ENCODE measurements at places on chromosomes 2 and 18.

DNA sequence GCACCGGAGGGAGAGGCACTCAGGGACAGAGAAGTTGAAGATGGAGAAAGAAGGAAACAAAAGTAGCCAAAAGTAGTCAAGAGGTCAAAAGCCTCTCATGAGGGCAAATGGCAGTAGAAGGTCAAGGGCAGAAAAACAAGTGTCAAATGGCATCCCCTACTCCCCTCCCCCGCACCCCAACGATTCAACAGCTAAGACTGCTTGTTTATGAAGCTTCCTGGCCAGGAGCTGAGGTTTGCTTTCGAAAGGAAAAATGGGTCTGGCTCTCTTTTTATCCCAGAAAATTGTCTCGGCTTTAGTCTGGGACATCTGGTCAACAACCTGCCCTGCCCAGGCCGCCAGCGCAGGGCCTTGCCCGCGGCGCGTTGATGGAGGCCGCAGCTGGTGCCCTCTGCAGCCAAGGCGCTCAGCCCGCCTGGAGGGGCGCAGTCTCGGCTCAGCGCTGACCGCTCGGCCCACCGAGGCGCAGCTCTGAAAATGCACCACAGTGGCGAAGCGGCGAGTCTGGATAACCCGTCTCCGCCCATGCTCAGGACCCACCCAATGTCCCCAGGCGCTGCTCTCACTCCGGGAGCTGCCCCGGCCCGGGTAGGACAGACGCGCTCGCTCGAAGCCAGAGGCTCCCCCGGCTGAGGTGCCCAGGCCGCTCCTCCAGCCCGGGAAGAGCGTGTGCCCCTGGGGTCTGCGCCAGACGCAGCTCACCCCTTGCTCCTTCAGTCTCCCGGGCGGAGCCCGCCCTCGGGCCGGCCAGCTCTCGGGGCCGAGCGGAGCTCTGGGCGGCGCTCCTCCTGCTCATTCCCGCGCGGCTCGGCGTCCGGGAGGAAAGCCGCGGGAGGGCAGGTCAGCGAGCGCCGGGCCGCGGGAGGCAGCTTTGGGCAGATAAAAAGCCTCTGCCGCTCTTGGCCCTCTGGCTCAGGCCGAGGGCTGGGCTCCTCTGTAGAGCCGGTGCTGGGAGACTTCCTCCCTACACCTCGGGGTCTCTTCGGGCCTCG, 1.8 kb upstream of the TBR1 start:
- DNase-seq, result peak; percentile 22

DNA sequence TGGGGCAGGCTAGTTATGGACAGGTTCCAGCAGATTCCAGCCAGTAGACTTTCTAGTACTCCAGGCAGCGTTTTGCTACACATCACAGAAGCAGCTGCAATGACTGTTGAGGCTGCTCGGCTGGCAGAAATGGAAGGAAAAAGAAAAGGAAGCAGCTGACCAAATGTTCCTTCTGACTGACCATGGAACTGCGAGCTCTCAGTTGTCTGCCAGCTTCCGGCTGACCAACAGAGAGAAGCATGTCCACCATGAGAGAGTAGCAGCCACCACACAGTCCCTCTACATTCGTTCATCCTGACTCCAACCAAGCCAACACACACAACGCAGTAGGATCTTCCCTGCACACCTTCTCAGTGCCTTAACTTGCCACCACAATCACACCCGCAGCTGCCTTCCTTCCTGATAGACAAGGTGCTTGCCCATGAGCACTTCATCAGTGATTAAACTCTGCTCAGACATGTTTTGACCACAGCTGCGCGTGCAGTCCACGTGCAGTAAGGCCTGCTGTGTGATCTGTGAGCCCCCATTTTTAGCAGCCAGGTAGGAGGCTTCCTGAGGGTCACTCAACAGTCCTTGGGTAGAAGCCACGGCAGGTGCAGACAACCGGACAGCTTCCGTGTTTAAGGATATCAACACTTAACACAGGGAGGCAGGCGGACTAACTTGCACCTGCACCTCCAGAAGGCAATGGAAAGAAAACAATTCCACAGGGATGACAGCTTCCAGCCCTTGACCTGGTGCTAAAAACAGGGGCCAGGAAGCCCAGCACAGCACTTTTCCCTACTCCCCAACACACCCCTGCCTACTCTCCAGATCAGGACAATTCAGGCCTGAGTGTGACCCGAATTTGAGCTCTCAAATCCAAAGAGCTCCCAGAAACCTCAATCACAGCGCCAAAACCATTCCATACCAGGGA, 996 bp downstream of the TGFBRAP1 start:
- DNase-seq, result peak; percentile 24

DNA sequence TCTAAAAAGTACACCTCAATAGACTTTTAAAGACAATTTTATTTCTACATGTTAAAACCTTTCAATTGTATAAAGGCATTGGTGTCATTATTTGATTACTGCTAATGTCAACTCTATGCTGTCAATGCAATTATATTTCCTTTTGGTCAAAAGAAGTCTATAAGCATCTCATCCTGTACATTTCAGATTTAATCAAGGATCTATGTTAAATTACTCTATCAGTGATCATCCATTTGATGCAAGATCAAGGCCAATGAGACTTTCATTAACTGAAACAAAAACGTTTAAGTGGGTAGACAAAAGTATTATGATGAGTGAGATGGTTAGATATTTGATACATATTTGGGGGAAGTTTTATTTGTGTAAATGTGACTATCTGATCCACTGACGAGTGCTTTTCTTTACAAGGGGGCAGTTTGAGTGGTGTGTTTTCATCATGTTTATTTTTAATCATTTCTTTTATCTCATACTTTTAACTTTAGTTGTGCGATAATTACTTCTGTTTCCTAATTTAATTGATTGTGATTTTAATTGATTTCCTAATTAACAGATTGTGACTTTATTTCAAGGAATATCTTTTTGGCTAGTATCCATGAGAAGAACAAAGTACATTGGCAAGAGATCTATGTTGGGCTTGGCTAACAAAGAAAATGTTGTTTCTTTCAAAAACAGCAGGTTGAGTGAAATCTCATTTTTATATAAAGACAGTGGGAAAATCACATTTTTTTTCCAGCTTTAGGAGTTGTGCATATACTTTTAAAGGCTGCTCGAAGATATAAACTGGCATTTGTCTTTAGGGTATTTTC, 1.1 kb downstream of the ARHGAP28 start:
- no peak for DNase-seq

DNA sequence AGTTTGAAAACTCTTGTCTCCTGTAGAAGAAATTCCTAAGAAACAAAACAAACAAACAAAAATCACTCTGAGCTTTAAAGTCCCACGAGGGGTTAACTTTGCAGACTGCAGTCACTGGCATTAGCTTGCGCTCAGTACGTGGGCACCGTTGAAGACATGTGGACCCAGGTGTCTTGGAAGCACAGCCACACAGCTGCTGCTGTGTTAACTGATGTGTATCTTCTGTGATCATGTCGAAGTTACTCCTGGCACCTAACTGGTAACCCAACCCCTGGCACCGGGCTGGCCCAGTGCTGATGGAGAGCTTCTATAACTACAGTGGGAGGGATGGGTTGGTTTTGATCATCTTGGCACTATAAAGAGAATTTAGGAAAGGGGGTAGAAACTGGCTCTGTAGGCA, 51.6 kb upstream of the FHL2 start:
- no peak for DNase-seq

- DNase-seq, result no peak
These were observed 6.3 kb downstream of the THOC1 start for GRCh38 chr18:261398-262073.

- no peak for DNase-seq
These were observed 25.4 kb upstream of the HS6ST1 start for GRCh38 chr2:128344101-128344500.

DNA sequence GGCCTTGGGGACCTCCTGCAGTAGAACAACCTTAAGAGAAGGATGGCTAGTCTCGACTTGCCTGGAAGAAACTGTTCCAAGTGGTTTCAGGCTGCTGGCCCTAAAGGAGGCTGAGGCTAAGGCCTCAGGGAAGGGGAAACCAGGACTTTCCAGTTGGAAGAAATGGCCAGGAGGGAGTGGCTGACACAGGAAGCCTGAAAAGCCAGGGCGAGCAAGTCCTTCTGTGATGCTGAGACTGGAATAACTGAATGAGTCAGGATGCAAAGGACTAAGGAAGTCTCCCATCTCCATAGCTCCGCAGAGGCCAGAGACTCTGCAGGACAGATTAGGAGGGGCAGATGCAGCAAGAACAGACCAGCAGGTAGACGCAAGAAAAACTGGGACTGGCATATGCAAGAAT, 7.4 kb downstream of the HTRA2 start:
- DNase-seq, result no peak

GRCh38 chr2:165791421-165792103, 2.5 kb downstream of the GALNT3 start:
- no peak for DNase-seq

DNA sequence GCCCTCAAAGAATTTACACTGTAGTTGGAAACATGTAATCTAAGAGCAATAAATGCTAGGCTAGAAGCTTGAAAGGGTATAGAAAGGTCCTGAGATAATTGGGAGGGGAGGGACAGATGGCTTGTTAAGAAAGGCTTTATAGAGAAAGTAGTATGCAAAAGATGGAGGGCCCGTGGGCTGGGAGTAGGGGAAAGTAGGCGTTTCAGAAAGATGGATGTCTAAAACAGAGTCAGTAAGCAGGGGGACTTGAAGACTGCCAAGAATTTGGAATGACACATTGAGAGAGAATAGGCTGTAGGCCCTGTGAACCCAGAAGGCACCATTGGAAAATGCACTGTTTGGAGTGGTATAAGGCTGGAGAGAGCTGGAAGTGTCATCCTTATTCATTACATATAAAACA, 822 bp downstream of the PSMG2 start:
- DNase-seq, result no peak

- no peak for DNase-seq
These were observed 114.9 kb downstream of the ALK start for GRCh38 chr2:29806461-29806860.

GRCh38 chr2:241344925-241345651, 11.0 kb upstream of the FARP2 start:
- DNase-seq, result no peak

DNA sequence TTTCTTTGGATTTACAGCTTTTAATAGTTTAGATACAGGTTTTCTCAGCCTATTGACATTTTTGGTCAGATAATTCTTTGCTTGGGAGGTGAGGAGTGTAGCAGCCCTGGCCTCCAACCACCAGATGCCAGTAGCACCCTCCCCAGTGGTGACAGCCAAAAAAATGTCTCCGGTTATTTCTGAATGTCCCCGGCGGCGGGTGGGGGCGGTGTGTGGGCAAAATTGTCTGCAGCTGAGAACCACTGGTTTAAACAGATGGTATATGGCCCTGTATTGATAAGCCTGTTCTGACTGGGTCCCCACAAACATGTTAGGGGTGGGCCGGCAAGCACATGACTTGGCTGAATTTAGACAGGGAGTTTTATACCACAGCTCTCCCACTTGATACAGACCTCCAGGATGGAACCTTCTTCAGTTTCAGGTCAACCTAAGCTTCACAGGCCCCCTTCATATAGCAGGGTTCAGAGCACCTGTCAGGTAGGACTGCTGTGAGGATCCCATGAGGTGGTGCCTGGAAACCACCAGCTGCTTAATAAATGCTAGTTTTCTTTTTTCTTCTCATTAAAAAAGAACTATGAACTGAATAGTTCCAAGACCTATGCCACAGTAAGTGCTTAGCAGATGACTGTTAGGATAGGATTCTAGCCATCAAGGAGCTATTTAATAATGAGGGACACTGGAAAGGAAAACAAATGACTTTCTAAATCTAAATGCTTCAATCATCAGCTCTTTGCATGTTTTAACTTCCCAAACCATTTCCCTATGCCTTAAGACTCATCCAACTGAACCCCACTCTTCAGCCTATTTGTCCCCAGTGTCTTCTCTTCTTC, 18.1 kb downstream of the LPIN2 start:
- no peak for DNase-seq

DNA sequence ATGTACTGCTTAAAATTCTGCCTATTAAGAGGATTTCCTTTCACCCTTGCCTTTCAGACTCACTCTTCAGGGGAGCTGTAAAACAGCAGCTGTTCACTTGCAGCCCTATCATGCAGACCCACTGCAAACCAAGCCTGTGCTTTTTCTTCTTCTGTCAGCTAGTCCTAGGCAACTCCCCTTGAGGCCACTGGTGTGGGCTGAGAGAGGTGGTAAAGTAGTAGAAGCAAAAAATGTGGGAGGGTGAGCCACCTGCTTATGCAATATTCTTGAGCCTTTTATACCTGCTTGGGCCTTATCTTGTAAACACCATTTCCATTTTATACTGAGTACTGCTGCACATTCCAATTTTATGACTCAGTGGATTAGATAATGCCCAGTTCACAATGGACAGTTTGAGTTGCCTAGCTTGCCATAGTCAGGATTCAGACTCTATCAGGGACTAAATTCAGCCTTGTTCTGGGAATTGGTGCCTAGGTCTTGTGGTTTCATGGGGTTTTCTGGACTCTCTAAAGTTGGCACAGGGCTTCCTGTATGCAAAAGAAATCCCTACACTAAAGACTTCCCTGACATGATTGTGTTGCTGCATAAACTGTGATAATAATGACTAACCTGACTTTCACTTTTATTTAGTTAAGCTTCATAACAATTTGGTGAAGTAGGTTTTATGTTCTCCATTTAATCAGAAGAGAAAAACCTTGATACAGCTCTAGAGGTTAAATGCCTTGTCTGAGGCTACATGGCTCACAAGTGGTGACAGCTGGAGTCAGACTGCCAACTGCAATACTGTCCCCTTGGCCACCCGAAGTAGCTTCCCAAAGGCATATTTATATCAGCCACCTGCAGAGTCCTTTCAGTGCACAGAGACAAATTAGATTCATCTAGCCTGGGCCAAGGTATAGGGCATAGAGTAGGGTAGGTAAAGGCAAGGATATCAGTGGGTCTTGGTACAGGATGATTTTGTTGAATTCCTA, 47.4 kb upstream of the KDM3A start:
- peak; percentile 8 for DNase-seq

- no peak for DNase-seq
These were observed 57.8 kb upstream of the OTOS start for GRCh38 chr2:240198226-240198625.

DNA sequence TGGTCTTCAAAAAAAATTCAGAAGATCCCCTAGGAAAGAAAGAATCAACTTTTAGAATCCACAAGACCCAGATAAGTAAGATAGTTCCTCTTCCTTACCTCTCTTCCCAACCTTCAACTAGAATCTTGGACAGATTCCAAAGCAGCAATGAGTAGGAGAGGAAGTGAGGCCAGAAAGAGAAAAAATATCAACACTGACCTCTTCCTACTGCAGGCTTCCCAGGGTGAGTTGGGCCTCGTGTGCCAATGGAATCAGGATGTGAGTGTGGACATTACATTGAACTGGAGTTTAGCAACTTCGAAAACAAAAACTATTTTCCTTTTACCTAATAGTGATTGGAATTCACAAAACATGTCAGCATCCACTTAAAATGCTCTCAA, 102.5 kb upstream of the PIEZO2 start:
- DNase-seq, result no peak

DNA sequence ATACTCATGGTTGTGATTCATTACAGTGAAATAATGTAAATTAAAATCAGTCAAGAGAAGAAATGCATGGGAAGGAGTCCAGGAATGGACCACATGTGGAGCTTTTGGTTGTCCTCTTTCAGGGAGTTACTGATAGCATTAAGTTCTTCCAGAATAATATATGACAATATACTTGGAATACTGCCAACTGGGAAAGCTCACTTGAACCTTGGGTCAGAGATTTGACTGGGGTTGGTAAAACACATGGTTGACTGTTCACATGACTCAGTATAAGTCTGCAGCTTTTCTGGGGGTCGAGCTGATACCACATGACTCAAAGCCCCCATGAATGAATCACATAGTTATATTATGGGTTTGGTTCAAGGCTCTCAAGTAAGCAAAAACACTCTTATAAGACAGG, 1109.0 kb upstream of the CHAC2 start:
- no peak for DNase-seq
